ENCODE measurements at places on chromosomes 6 and 20.

DNA sequence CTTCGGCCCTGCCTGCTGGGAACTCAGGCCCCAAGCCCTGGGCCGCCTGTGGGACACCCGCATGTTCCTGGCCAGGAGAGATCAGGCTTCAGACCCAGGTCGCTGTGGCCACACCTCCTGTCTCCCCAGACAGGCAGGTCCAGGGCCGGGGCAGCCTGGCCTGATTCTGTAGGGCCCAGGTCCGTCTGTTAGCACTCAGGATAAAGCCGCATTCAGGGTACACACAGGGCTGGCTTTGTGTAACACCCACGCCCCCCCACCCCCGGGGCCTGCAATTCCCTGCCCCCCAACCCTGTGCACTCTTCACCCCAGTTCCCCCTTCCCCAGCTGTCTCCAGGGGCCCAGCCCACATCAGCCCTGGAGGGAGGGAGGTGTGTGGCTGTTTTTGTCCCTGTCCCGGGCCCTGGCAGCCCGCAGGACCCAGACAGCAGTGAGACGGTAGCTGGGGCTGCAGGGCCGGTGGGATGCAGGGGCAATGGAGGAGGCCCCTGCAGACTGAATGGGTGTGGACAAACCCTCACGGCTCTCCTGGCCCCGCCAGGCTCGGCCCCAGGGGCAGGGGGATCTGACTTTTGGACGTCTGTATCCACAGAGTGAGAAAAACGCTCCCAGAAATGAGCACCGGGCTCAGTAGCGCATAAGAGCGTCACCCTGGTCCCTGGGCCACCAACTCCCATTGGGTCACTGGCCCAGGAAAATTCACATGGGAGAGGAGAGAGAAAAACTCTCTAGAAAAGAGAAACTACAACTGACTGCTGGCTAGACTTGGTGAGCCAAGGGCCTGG lies 42.4 kb upstream of the ZBP1 start:
- no peak for DNase-seq

- no peak for DNase-seq
Measured at GRCh38 chr20:62158088-62158400, 14.5 kb downstream of the SS18L1 start.

DNA sequence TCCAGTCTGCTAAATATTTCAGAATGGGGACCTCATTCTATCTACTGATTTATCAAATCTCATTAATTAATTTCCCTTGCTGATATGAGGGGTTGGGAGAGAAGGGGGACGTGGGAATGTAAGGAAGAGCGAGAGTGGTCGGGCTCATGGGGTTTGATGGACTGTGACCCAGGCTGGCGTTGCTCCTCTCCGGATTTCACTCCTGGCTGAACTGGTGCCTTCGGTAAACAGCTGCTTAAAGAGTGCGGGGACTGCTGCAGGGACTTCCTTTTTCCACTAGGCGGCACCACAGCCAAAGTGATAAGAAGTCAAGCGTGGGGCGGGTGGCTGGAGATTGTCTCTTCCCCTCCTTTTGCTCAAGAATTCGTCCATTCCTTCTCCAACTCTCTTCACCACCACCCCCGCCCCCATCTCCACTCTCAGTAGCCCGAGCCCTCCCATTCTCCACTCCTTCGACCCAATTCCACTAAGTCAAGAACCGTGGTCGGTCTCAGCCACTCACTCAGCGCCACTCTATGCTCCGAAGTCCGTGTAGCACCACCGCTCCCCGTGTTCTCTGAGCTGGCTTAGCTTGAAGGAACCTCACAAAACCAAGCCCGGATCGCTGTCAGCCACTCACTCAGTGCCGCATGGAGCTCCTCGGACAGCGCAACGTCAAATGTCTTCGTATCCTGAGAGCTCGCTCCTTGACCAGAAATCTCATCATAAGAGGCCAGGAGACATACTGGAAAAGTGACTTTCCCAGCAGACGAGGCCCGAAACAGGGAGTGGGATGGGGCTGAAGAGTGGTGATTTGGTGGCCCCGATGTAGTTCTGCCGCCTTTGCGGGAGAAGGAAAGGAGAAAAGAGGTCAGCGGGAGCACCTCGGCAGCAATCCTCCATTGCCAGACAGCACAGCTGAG lies 9.7 kb downstream of the TRIM31 start:
- peak; percentile 90 for DNase-seq

DNA sequence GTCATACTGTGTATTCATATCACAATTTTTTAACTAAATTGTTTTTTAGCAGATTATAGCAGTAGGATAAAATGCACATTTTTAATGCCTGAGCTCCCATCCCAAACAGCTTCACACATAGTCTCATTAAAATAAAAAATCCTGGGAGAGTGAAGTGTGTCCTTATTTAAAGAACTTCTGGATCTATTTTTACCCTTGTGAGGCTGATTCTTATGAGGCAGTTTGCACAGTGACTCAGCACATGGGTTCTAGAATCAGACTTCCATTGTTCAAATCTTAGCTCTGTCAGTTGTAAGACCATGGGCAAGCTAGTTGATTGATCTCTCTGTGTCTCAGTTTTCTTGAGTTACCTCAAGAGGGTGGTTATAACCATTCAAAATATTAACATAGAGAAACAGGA lies 72.3 kb downstream of the MACROD2 start:
- DNase-seq: no peak

GRCh38 chr6:44062771-44063560 lies 64.3 kb downstream of the MRPL14 start:
- no peak for DNase-seq

- no peak for DNase-seq
Measured at GRCh38 chr6:152571089-152571488, 66.1 kb downstream of the SYNE1 start.

- DNase-seq: no peak
Measured at GRCh38 chr20:34689486-34689885, 12.6 kb upstream of the PIGU start.

GRCh38 chr6:23305325-23305943 lies 736.1 kb downstream of the HDGFL1 start:
- no peak for DNase-seq
